ENCODE measurements at places on chromosomes 5 and 9.

DNA sequence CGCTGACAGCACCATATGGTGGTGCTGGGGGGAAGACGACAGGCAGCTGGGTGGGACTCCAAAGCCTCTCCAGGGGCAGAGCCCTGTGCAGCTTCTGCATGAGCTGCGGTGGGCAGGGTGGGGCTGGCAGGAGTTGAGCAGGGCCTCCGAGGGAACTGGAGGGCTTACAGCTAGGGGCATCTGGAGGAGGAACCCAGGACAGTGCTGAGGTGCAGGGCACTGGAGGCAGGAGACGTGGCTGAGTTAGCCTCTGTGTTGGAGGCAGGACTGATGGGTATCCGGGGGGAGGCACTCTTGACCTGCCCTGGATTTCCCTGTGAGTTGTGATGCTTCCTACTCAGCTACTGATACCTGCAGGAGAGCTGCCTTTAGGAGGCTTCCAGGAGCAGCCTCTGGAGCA lies 45.0 kb downstream of the TENT4A start:
- DNase-seq, result no peak

- peak; percentile 50 for DNase-seq
Observed at GRCh38 chr9:114611516-114612271, 603 bp downstream of the TMEM268 start.

- DNase-seq, result no peak
Observed at GRCh38 chr9:17236147-17236546, 101.3 kb downstream of the CNTLN start.

- no peak for DNase-seq
Observed at GRCh38 chr5:7320701-7321301, 75.1 kb upstream of the ADCY2 start.

DNA sequence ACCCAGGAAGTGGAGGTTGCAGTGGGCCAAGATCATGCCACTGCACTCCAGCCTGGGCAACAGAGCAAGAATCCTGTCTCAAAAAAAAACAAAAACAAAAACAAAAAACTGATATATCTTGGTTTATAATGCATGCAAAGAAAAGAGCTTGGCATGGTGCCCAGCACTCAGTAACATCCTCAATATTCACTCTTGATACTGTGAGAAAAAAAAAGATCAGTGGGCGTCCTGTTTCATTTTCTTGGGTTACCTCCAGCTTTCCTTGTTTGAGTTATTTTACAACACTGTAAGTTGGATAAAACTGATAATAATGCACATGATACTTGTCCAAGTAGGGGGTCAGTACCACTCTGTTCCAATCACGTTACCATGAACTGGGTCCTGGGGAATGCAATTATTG lies 7.8 kb downstream of the PHYHD1 start:
- DNase-seq, result no peak

GRCh38 chr5:143554918-143555477 lies 151.5 kb upstream of the NR3C1 start:
- no peak for DNase-seq

GRCh38 chr9:129060991-129061390 lies 19.9 kb upstream of the DOLPP1 start:
- DNase-seq, result no peak

GRCh38 chr9:16100537-16101091 lies 547.8 kb downstream of the CCDC171 start:
- no peak for DNase-seq

- no peak for DNase-seq
Observed at GRCh38 chr5:103393101-103393754, 134.7 kb downstream of the MACIR start.

DNA sequence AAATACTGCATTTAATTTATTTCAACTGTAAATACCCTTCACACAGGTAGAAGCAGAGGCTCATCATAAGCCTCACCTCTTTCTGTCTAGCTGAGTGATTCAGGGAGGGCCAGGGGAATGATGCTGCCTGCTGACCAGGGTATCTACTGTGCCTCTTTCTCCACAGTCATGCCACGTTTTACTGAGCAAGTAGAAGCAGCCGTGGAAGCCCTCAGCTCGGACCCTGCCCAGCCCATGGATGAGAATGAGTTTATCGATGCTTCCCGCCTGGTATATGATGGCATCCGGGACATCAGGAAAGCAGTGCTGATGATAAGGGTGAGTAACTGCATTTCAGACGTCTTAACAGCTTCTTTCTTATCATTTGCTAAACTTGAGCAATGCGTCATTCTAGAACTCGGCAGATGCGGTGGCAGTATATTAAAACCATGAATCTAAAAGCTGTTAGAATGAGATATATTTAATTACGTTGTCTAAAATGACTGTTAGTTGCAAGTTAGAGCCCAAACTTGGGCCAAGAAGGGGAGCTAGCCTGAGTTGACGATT lies 50.0 kb upstream of the LRRTM2 start:
- DNase-seq, result no peak

- DNase-seq, result peak; percentile 60
Observed at GRCh38 chr5:141040771-141041426, 10.3 kb upstream of the PCDHB1 start.

- DNase-seq, result no peak
Observed at GRCh38 chr9:75487856-75488718, 399.8 kb downstream of the OSTF1 start.

DNA sequence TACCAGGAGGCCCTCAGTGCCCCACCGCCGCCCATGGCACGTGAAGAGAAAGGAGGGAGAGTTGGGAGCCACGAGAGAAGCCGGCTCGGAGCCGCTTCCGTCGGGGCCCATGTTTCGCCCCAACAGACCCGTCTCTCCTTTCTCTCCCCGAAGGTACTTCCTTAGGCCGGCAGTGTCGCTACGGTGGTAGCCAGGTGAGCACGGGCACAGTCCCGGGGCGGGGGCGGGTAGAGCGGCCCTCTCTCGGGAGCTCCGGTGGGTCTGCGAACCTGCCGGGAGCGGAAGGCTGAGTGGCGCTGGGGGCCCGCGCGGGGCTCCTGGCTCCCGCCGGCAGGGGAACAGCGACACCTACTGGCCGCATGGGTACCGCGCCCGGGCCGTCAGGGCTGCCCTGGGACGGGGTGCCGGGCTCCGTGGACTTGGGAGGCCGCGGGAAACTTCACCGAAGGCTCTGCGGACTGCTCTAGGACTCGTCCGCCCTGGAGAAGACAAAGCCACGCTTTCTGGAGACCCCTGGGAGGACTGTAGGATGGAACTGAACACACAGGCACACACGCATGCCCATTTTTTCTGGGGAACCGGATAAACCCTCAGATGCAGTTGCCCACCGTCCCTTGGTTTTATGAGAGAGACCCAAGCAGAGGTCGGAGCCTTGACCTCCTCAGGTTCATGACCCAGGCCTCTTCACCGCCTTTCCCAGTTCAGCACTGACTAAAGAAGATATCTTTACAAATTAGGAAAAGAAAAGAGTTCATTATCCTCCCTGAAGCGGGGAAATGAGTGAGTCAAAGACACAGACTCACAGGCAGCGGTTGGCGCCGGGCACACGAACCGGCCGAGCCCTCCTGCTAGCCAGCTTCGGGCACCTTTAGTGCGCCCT lies 202.5 kb downstream of the MEF2C start:
- DNase-seq, result peak; percentile 74

DNA sequence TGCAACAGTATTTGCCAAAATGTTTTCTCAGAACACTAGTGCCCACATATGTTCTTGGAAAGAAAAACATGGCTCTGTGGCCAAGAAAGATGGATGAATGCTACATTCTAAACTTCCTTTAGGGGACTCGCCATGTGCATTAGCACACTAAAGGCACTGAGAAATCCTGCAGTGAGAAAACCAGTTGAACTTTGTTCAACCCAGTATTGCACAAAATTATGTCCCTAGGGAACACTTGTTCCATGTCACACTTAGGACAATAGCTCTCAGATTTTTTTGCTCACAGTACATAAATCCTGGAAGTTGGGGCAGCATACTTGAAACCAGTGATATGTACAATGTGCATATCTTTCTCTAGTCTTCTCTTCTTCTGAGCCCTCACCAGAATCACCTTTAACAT lies 96.6 kb downstream of the ADRB2 start:
- no peak for DNase-seq

- DNase-seq, result no peak
Observed at GRCh38 chr5:61298066-61298465, 34.0 kb upstream of the ZSWIM6 start.

DNA sequence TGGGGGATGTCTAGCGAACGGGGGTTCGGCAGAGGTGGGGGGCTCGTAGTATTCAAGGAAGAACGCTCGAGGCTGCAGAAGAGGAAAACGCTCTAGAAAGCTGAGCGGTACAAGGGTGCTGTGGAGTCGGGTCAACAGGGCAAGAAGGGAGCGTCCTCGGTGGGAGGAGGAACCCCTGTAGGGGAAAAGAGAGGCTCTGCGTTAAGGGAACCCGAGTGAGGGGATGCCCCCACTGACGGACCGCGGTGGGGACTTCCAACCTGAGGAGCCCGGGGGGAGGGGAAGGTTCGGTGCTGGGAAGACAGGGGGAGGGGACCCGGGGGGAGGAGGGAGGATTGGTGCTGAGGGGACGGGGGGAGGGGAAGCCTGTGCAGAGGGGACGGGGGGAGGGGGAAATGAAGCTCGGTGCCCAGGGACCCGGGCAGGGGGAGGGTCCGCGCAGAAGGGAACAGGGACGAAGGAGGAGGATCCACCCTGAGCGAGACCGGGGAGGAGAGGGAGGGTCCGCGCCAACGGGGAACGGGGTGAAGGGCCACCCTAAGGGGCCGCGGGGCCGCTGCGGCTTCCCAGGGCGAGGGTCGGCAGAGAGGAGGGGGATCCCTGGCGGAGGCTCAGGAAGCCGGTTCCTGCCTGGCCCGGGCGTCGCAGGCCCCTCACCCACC lies 621 bp downstream of the NR6A1 start:
- DNase-seq, result peak; percentile 5

DNA sequence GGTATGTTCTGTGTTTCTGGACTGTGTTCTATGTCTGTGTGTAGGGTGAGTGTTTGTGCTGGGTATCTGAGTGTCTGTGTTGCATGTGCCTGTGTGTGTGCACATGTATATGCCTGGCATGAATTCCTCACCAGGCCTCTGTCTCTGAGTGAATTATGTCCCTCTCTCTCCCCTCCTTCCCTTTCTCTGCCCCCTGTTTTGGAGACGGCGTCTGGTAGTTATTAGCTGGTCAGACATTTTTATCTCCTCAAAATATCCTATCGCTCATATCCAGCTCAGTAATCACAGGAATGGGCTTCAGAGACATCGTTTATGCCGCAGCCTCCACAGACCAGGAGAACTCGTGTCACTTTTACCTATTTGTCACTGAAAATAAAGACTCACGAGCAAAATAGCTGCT lies 483.2 kb upstream of the BRINP1 start:
- DNase-seq, result no peak

DNA sequence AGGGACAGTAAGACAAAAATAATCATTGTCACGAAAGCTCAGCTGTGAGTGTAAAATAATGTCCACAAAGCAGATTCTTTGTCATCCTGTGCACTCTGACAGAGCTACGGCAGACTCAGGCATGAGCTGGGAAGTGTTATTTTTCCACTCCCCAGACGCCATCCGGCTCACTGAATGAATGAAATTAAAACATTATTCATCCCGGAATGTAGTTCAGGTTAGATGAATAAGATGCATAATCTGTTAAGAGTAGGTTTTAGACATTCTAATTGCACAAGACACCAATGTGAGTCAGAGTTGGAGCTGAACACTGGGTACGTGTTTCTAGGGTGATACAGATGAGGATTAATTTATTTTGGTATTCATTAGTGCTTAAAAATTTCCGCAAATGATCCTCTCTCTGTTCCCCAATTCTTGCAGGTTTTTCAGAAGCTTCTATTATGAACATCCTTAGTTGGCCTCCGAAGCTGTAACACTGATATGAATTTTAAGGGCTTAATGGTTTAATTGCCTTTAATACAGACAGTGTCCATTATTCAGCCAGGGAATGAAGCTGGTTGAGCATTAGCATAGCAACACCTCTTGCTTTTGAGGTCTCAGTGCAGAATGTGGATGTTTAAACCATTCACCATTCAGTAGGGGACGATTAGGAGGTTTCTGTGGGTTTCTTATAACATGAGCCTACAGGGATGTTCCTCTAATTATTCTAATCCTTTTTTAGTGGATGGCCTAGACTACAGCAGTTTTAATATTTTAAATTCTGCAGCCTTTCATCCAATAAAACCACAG lies 65.6 kb upstream of the FRRS1L start:
- DNase-seq, result no peak

GRCh38 chr5:100899675-100900074 lies 3.4 kb downstream of the ST8SIA4 start:
- no peak for DNase-seq

- DNase-seq, result peak; percentile 17
Observed at GRCh38 chr9:98168941-98169488, 23.4 kb downstream of the CORO2A start.

DNA sequence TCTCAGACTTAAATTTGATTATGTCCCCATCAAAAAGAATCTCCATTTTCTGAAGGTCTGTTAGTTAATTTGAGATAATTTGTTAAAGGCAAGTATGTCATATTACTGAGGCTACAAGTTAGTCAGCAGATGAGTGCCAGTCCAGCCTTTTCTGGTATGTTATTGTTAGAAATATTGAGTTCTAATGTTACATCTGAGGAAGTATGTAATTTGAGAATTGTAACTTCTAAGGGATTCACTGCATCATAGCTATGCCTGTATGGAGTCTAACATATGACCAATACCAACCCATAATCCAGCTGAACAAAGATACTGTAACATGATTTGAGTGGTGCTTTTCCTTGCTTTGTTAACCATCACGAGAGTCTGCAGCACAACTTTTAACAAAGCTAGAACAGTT lies 13.9 kb downstream of the SLC23A1 start:
- DNase-seq, result no peak

DNA sequence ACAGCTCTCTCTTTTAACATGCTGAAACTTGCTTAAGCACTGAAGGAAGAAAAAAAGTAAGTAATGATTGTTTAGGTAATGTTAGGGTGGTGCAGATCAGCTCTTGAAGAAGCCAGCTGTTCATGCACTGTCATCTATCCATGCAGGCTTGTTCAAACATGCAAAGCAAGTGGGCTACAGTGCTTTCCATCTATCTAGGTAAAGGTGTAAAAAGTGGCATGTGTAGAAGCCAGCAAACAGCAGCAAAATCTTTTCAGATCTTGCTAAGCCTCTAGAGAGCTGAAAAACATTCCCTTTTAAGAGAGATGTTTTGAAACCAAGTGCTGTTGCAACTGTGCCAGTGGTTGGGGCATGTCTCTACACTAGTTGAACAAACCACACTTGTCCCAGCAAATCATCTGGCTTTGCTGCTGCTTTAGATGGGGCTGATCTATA lies 214.4 kb downstream of the EFNA5 start:
- no peak for DNase-seq

- DNase-seq, result no peak
Observed at GRCh38 chr9:80231318-80232236, 659.8 kb downstream of the TLE4 start.

GRCh38 chr5:159181152-159181551 lies 28.2 kb downstream of the RNF145 start:
- DNase-seq, result no peak
